AG09319 (cell line): ENCODE measurements at places on chromosomes 2 and 18.

DNA sequence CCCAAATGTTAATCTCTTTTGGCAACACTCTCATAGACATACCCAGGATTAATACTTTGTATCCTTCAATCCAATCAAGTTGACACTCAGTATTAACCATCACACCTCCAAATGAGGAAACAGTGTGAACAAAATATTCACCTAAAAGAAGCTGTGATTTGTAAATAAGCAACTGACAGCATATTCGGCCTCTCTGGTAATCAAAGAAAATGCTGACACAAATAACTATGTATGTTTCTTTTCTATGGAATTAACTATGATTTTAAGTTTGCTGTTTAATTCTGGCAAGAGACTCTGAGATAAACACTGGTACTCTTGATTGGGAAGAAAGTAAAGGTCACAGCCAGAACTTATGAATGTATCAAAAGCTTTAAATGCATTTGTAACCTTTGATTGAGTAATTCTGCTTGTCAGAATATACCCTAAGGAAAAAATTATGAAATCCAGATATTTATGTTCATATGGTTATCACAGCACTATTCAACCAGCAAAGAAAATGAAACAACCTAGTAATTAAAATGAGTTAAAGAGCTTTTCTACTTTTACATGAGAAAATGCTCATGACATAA, 3.6 kb upstream of the GYPC start:
- no peak for DNase-seq

GRCh38 chr2:117953231-117953630, 60.6 kb downstream of the CCDC93 start:
- DNase-seq, result no peak

GRCh38 chr2:210623506-210623905, 67.1 kb downstream of the CPS1 start:
- no peak for DNase-seq

GRCh38 chr2:182210669-182211068, 216.2 kb downstream of the PDE1A start:
- no peak for DNase-seq

DNA sequence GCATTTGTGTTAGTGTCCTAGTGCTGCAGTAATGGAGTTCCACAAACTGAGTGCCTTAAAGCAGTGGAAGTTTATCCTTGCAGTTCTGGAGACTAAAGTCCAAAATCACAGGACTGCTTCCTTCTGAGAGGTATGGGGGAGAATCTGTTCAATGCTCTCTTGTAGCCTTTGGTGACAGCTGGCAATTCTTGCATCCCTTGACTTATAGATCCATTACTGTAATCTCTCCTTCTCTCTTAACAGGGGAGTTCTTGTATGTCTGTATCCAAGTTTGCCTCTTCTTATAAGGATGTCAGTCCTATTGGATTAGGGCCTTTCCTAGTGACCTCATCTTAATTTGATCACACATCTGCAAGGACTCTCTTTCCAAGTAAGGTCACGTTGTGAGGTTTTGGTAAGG, 69.9 kb downstream of the XRCC5 start:
- DNase-seq, result no peak

GRCh38 chr2:227724394-227725039, at the start of gene SCYGR6:
Gene SCYGR6, minus strand, starts transcription at chr2:227724757. Its CDS starts 0 bp downstream, at chr2:227724757.
- no peak for DNase-seq

DNA sequence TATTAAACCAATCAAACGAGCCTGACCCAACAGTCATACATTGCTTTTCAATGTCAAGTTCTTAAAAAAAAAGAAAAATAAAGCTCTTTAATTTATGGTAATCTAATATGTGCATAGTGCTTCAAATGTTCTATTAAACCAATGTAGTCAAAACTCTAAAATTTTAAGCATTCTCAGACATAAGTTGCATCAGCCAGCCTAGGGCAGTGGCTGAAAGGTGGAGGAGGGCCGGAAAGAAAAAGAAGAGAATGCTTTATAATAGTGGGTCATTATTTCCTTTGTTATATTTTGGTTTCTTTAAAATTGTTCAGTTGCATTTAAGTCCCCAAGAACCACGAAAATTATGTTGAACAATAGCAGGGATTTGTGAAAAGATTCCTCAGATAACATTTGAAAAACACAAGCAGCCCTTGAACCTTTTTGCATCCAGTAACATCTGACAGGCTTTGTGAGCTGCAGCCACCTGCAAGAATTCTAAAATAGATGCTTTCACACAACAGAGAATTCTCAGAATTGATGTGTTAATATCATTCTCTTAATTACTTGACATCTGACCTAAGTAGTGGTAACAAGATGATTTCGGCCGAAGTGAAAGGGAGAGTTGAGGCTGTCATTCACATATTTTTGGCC, 252.1 kb downstream of the CDCA7 start:
- no peak for DNase-seq

GRCh38 chr2:174259981-174260380, 11.6 kb upstream of the OLA1 start:
- DNase-seq, result peak; percentile 69

- no peak for DNase-seq
These were observed 94.4 kb downstream of the MGAT5 start for GRCh38 chr2:134348239-134348638.
